ENCODE measurements at places on chromosomes 1 and 21. TPM values are rescaled to one million over a fixed set of nuclear protein-coding genes. Genes with fewer than 3 reads are reported as not detected.

The ITPKB gene
- 184 TPM for total RNA-seq

The RAB42 gene
- 2.2 TPM for total RNA-seq

The PRR9 gene
- not detected for total RNA-seq

The MCOLN3 gene
- total RNA-seq: 2.2 TPM

The LYPLAL1 gene
- total RNA-seq: 17.4 TPM

The SPRR5 gene
- not detected for total RNA-seq

The FCRLB gene
- 0.15 TPM for total RNA-seq

The C1orf105 gene
- not detected for total RNA-seq

The TMPRSS3 gene
- total RNA-seq: not detected

The RGS5 gene
- 356 TPM for total RNA-seq

The LCE2C gene
- not detected for total RNA-seq

The PTGFR gene
- total RNA-seq: 2.0 TPM

The AMY2B gene
- total RNA-seq: 31.4 TPM

The F3 gene
- 18.7 TPM for total RNA-seq

The ST6GALNAC5 gene
- 7.3 TPM for total RNA-seq

The MATN1 gene
- total RNA-seq: not detected

The VWA1 gene
- total RNA-seq: 102 TPM

The ACTN2 gene
- 5.7 TPM for total RNA-seq

The PDIK1L gene
- total RNA-seq: 9.3 TPM

The LENEP gene
- total RNA-seq: not detected

The DMBX1 gene
- not detected for total RNA-seq

The TADA1 gene
- total RNA-seq: 16.2 TPM

The ARMH1 gene
- 0.77 TPM for total RNA-seq

The S100A7 gene
- total RNA-seq: not detected

The SERTAD4 gene
- total RNA-seq: 3.3 TPM

The RIPPLY3 gene
- not detected for total RNA-seq

The CYYR1 gene
- 12.7 TPM for total RNA-seq

The GUCA2A gene
- total RNA-seq: not detected

The CD1B gene
- not detected for total RNA-seq

The PLEKHM2 gene
- 32.1 TPM for total RNA-seq

The AMPD1 gene
- total RNA-seq: not detected

The ELK4 gene
- 23.2 TPM for total RNA-seq

The PRPF38B gene
- 37.0 TPM for total RNA-seq

The NUDT17 gene
- 1.4 TPM for total RNA-seq

The ZNF697 gene
- total RNA-seq: 2.6 TPM

The ETV3L gene
- total RNA-seq: not detected

The PMVK gene
- 18.7 TPM for total RNA-seq

The DAB1 gene
- total RNA-seq: 0.77 TPM

The KLF17 gene
- 0.13 TPM for total RNA-seq

The TENT5C gene
- 1.5 TPM for total RNA-seq

The TAF1A gene
- 2.2 TPM for total RNA-seq

The LHX4 gene
- total RNA-seq: not detected

The SERBP1 gene
- 260 TPM for total RNA-seq

The CD34 gene
- total RNA-seq: 53.4 TPM

The CRP gene
- total RNA-seq: 0.27 TPM

The LYPD8 gene
- not detected for total RNA-seq

The PAQR6 gene
- total RNA-seq: 3.4 TPM

The C4BPA gene
- total RNA-seq: not detected

The SDE2 gene
- total RNA-seq: 20.8 TPM

The RPE65 gene
- not detected for total RNA-seq

The GPR89B gene
- total RNA-seq: 25.8 TPM

The CHIA gene
- total RNA-seq: not detected

The TNNI3K gene
- 3.6 TPM for total RNA-seq

Data from gastroesophageal sphincter (tissue), 4 donors.